ENCODE measurements at places on chromosomes 1 and 21.
A peak's percentile ranks its signal among the peaks of the same experiment; 100 is the strongest.

- no peak for DNase-seq
Measured at GRCh38 chr21:44815225-44815624, 2.6 kb downstream of the SUMO3 start.

GRCh38 chr1:110245876-110246620 is 35.9 kb downstream of the KCNC4 start:
- DNase-seq: no peak

GRCh38 chr1:34898330-34898761 is 31.1 kb downstream of the DLGAP3 start:
- no peak for DNase-seq

DNA sequence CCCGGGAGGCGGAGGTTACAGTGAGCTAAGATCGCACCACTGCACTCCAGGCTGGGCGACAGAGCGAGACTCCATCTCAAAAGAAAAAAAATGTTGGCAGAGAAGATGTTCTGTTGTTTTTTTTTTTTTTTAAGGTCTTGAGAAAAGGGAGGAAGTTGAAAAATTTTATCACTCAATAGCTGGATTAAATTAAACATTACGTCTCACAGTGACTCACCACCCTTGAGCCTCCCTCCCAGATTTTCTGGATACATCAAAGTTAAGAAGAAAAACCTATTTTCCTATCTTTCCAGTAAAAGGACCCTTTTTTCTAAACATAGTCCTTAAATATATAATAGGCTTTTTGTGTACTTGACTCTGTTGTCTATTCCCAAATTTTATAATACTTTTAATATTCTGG is 35.5 kb downstream of the IFNAR1 start:
- no peak for DNase-seq

DNA sequence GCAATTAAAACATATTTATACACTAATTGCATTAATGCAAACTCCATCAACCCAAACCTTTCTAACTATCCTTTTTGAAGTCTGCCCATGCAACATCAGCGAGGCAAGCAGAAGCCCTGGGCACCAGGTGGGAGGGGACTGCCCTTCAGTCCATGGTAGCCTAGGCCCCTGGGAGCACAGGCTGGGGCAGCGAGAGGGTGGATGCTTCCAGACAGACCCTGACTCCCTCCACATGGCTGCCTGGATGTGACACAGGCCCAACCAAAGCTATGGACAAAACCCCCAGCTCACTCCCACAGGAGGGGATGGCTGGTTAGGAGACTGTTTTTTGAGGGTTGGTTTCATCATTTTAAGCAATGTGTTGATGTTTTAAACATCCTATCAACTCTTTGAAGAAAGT is 17.8 kb upstream of the LRRC47 start:
- DNase-seq: no peak

- DNase-seq: no peak
Measured at GRCh38 chr1:55087439-55087838, 48.1 kb downstream of the PCSK9 start.

GRCh38 chr1:225146478-225146877 is 217.0 kb downstream of the DNAH14 start:
- DNase-seq: no peak

GRCh38 chr1:64041371-64042131 is 161.9 kb upstream of the UBE2U start:
- DNase-seq: no peak

DNA sequence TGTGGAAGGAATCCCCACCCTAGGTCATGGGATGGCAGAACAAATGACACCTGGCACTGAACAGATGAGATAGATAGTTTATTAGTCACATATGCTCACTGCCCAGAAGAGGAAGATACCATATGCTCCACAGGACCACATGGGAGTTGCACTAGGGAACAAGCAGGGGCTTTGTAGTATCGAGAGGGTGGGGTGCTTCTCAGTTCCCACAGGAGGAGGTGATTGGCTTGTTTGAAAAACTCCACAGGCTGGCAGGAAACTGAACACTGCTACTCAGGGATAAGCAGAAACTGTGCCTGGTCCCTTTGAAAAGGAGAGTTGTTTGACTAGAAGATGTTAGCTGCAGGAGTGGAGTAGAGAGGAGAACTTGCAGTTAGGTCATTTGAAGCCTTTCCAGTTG is 31.9 kb upstream of the RXRG start:
- no peak for DNase-seq

DNA sequence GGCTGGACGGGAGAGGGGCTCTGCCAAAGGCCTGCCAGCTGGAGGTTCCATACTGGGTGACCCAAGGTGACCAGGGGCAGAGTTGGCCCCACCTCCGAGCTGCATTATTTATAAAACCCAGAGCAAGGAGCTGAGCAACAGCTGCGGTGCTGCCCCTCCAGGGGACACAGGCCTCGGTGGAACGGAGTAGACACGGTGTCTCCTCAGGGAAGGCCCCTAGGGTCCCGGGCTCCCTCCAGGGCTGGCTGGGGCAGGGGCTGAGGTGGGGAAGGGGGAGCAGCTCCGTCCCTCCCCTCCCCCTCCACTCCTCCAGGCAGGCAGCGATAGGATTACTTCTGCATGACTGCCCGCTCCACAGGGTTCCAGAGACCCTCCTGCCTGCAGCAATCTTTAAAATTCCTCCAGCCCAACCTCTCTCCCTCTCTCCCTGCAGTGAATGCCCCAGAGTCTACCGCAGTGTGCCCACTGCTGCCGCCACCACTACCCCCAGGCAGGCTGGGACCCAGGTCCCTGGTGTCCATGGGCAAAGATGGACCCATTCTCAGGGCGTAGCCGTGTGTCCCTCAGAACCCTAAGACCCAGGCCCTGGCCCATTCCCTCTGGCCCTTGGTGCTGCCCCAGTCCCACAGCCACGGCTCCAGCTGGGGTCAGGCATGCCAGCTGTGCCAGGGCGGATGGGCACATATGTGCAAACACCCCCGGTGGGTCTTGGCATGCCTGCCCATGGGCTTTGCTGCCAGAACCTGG is 10.8 kb downstream of the AHDC1 start:
- no peak for DNase-seq

GRCh38 chr1:229437443-229437842 is 3.5 kb upstream of the ACTA1 start:
- no peak for DNase-seq

DNA sequence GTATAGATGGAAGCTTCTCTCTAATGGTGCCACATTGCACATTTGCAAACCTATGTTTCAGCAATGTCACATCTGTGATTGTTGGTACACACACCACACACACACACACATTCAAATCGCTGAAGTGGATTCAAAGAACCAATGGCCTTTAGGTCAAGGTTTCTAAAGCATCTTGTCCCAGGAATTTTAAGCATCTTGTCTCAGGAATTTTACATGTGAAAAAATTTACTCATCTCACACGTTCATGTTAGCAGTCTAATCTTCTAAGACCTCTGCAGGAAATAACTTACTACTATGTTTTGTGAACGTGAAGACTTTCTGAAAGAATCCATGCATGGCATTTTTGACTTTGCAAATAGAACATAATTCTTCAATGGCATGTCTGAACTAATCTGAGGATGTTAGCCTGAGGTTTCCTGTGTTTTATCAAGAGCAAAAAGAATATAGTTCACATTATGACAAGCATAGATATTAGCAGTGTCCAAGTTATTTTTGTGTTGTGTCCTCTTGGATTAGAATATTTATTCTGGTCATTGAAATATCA is 125.1 kb downstream of the CYYR1 start:
- no peak for DNase-seq

- no peak for DNase-seq
Measured at GRCh38 chr1:2405588-2406295, 6.6 kb downstream of the PEX10 start.

GRCh38 chr1:232529747-232530146 is 100.2 kb downstream of the SIPA1L2 start:
- peak; percentile 42 for DNase-seq

DNA sequence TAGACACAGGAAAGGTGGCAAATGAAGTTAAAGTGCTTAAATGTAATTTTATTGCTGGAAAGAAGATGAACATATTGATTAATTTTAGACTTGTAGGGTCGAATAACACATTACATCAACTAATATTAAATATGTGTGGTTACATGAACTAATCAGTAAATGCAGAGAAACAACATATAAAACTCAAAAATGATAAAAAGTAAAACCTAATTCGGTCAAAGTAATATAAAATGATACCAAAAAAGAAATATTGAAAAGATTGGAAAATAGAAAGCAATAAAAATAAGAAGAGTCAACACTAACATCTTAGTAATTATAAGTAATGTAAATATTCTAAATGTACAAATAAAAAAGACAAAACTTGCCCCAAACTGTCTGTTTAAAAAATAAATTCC is 43.3 kb downstream of the CD53 start:
- DNase-seq: no peak

DNA sequence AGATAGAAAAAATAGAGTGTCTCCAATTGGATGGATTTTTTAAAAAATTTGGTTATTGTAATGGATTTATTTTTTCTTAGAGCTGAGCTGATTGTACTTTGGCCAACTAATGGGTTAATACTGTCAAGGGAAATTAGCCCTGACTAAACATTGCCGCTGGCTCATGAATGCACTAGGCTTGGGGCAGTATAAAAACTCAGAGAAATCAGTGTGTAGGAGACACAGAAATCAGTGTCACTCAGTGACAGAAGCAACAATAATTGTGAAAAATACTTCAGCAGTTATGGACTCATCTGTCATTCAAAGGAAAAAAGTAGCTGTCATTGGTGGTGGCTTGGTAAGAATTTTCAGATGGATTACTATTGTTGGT is at the start of gene KMO:
Gene KMO (plus strand): TSS at position 217 of the 370 bp plus-strand sequence. CDS start 67 bp downstream, at position 284.
- peak; percentile 47 for DNase-seq

GRCh38 chr1:232422898-232423297 is 207.0 kb downstream of the SIPA1L2 start:
- no peak for DNase-seq

- no peak for DNase-seq
Measured at GRCh38 chr1:12121212-12122003, 45.4 kb upstream of the TNFRSF1B start.

DNA sequence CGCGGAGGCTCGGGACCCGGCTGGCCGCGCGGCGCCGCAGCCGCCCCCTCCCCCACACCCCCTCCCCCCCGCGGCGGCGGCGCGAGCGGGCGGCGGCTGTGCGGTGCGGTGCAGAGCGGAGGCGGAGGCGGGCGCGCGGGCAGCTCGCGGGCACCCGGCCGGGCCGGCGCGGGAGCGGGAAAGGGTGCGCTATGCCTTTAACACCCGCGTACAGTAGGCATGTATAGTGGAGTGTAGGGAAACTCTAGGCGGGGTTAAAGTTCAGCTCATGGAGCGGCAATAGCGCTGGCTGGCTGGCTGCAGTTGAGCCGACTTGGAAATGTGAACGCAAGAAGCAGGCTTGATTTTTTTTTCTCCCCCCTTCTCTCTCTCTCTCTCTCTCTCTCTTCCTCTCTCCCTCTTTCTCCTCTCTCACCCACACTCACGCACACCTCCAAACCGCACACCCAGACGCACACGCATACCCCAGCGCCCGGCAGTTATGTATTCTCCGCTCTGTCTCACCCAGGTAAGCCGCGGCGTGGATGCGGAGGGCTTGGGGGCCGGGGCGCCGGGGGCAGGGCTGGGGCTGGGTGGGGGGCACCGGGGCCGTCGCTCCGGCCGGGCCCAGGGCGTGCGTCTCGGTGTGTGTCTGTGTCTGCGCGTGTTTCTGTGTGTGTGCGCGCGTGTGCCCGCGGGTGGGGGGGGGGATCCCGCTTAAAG is at the start of gene NFIA:
Gene NFIA (plus strand): TSS at position 251 of the 702 bp plus-strand sequence.
- peak; percentile 84 for DNase-seq

GRCh38 chr1:182301467-182302198 is 90.0 kb downstream of the GLUL start:
- peak; percentile 71 for DNase-seq

DNA sequence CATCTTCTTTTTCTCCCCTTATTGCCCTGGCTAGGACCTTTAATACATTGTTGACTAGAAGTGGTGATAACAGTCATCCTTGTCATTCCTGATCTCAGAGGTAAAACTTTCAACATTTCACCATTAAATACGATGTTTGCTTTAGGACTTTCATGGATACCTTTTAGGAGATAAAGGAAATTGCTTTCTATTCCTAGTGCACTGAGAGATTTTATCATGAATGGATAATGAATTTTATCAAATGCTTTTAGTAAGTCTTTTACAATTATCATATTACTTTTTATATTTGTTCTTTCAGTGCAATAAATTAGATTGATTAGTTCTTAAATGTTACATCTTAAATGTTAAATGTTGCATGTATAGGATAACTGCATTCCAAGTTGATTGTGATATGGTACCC is 147.2 kb upstream of the SERTAD4 start:
- no peak for DNase-seq

DNA sequence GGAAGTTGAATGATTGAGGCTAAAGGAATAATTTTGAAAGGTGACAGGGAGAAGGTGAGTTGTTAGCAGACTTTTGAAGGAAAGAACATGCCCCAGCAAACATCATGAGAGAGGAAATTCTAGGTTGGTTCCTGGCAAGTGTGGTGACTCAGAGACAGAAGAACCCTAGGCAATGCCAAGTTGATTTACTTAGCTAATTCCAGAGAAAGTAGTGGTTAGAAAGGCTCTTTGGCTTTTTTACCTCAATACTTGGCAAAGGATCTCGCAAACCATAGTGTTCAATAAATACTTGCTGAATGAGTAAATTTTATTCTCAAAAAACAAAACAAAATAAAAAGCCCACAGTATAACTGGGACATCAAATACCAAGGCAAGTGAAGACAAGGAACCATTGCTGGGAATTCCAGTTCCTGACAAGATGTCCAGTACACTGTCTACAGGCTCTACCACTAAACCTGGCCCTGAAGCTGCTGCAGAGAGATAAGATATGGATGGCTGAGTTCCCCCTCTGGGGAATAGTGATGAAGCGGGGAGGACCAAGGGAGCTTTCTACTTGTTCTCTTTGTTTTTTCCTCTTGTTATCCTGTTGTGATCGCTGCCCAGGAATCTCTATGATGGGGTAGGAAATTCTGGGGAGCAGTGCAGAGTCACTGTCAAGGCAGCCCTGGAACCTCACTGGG is 48.2 kb downstream of the IL12RB2 start:
- DNase-seq: no peak

- no peak for DNase-seq
Measured at GRCh38 chr1:186566140-186566855, 105.4 kb upstream of the PDC start.
